ENCODE measurements at places on chromosomes 12 and 14.

DNA sequence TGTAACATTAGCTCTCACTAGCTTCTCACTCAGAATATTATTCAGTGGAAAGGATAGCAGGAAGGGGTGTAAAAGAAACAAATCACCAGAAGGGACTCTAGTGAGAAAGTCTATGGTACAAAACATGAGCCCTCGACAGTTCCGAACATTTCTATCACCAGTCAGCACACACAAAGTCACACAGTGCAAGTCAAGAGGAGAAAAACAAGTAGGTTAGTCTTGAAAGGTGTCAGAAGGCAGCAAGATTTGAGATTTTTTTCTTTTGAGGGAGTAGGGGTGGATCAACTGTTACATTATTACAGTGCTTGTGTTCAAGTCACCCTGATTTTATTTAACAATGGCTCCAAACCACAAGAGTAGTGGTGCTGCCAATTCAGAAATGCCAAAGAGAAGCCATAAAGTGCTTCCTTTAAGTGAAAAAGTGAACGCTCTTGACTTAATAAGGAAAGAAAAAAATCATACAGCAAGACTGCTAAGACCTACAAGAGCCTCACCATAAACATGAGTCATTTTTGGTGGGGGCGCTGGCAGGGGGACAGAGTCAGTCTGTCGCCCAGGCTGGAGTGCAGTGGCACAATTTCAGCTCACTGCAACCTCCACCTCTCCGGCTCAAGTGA is 42.3 kb downstream of the GNS start:
- DNase-seq: no peak

DNA sequence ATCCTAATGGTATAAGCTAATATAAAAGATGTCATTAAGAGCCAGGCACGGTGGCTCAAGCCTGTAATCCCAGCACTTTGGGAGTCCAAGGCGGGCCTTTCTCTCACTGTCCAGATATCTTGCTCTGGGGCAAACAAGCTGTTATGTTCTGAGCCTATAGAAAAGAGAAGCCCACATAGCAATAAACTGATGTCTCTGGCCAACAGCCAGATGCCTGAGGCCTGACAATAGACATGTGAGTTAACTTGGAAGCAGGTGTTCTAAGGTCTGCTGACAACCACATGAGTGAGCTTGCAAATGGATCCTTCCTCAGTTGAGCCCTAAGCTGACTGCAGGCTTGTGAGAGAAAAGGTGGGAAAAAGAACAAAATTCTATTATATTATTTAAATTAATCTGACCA is 25.0 kb downstream of the YAF2 start:
- no peak for DNase-seq

GRCh38 chr12:127381043-127381668 is 885.8 kb upstream of the TMEM132C start:
- DNase-seq: no peak

- no peak for DNase-seq
Measured at GRCh38 chr14:28012629-28013415, 753.8 kb upstream of the FOXG1 start.

DNA sequence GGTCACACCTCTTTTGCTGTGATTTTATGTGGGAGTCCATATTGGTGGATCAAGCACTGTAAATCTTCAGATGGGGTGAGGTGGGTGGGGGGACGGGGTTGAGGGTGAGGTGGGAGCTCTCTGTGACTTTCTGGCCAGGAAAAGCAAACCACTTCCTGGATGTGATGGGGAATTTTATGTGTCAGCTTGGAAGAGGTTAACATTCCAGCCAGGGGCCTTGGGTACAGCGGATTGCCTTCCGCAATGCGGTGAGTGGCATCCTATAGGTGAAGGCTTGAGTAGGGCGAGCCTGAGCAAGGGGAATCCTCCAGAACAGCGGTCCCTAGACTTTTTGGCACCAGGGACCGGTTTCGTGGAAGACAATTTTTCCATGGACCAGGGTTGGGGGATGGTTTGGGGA is 36.2 kb downstream of the DLK1 start:
- DNase-seq: no peak

GRCh38 chr12:169528-170370 is 44.2 kb downstream of the SLC6A12 start:
- no peak for DNase-seq

DNA sequence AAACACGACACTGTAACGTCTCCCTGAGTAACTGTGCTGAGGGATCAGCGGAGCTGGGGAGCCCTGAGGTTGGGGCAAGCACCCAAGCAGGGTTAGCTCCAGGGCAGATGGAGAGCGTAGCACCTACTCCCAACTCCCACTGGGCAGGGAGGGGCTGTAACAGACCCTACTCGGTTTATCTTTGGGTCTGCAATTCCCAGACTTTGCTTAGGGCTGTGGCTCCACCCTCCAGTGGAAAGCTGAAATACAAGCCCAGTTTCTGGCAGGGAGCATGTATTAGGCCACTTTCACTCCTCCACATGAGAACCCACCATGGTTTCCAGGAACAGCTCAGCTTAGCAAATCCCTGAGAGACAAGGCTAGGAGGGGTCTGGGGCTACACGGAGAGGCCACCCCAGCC is 17.3 kb upstream of the TC2N start:
- DNase-seq: no peak

- DNase-seq: no peak
Measured at GRCh38 chr14:72582582-72582981, 311.3 kb downstream of the DPF3 start.

DNA sequence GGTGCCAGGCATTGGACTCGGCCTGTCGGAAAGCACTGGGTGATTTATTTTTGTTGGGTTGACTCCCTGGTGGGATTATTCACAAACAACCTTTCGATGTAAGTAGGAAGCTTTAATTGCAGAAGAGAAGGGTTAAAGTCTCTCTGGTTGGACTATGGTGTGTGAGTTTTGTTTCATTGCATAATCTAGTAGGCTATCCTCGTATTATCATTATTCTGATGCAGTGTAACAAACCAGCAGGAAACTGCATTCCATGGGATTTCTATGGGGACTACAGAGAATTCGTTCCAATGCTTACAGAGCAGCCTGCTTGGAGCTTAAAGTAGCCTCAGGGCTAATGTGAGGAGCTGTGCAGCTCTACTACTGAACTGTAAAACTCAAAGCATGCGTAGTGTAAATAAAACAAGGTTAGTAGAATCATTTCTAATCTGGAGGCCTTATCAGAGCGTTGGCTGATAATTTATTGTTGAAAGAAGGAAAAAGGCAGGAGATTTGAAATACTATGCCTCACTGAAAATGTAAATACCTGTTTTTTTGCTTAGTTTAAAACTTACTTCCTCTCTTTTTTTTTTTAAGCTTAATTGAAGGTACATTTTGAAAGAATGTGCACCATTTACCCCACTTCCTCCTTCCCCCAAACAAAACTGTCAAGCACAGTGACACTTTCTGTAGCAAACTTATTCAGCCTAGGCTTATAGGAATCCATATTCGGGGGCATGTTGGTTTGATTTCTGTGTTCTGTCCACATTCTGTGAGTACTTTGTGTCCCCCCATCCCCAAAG is 226.7 kb downstream of the NPAS3 start:
- no peak for DNase-seq

GRCh38 chr12:124694846-124695497 is 127.6 kb upstream of the NCOR2 start:
- DNase-seq: no peak

GRCh38 chr14:79698298-79698711 is 513.0 kb downstream of the DIO2 start:
- no peak for DNase-seq
